ENCODE measurements at places on chromosomes 12 and 14.

GRCh38 chr14:98997526-98998205, 274.3 kb downstream of the BCL11B start:
- no peak for DNase-seq

DNA sequence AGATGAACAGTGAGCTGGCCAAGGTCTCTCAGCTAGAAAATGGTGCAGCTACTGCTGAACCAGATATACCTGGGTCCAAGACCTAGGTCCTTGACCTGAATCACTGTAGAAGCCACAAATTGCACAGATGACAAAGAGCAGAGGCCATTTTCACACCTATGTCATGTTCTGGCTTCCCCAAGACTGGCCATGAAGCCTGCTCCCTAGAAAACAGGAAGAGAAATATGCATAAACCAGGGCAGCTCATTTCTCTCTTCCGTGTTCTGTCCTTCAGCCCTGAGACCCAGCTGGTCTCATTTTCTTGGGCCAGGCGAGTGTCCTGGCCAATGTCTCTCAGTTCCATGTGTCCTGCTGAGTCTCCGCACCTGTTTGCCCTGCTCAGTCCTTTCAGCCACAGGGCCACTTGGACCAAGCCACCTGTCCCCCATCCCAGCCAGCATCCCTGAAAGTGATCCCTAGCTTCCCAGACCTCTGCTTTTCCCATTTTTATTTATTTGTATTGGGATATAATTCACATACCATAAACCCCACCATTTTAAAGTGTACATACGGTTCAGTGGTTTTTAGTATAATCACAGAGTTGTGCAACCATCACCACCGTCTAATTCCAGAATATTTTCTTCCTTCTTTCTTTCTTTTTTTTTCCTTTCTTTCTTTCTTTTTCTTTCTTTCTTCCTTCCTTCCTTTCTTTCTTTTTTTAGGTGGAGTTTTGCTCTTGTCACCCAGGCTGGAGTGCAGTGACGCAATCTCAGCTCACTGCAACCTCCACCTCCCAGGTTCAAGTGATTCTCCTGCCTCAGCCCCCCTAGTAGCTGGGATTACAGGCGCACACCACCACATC, 27.0 kb downstream of the P2RX7 start:
- no peak for DNase-seq

GRCh38 chr14:40870252-40870651, 736.4 kb upstream of the LRFN5 start:
- DNase-seq: no peak

GRCh38 chr12:115203701-115204100, 519.7 kb upstream of the TBX3 start:
- DNase-seq: peak; percentile 50

GRCh38 chr14:54331516-54331915, 65.3 kb upstream of the CDKN3 start:
- no peak for DNase-seq

DNA sequence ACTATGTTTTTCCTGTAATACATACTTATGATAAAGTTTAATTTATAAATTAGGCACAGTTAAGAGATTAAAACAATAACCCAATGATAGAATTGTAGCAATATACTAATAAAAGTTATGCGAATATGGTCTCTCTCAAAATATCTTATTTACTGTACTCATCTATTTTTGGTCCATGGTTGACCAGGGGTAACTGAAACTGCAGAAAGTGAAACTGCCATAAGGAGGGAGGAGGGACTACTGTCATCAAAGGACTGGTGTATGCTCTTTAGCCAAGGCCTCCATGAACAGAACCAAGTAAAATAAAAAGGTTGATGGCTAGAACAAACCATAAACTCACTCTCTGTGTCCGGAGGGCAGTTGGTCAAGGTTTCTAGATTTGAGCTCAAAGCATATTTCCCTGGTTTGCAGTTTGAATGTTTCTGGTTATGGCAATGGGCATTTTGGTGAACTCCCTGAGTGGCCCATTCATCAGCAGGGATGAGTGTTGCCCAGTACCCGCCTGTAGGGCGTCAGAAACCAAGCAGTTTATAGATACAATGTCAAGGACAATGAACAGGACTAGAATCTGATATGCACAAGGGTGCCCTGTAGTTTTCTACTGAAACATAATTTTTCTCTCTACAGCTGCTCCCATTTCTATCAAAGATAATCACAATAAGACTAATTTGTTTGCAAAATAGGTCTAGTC, 19.8 kb downstream of the LEMD3 start:
- no peak for DNase-seq

Data from fibroblast of villous mesenchyme (primary cell).